ENCODE measurements at places on chromosomes 6 and 20.

DNA sequence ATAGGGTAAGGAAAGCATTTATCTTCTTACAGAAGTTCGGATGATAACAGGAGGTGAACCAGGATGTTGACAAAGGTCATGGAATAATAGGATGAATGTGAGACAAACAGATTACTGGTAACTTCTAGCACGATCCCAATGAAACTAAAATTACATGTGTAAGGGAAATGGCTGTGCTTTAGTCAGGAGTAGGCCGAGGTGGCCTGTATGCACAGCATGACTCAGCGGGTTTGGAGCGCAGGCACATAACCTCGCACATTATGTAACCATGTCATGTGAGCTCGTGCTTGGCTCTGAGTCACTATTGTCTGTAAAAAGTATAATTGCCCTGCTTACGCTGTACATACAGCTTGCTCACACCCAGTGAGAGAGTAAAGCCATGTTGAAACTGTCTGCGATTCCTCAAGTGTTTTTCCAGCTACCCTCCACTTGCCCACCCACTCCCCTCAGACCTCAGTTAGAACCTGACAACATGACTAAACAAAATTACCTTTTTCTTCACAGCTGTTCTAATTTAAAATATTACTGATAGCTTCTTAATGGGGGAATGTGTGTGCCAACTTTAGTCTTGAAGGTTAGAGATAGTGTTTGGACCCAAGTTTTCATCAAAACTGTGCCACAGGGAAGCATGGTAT, 8.2 kb downstream of the CYB5R4 start:
- peak; percentile 98 for DNase-seq

DNA sequence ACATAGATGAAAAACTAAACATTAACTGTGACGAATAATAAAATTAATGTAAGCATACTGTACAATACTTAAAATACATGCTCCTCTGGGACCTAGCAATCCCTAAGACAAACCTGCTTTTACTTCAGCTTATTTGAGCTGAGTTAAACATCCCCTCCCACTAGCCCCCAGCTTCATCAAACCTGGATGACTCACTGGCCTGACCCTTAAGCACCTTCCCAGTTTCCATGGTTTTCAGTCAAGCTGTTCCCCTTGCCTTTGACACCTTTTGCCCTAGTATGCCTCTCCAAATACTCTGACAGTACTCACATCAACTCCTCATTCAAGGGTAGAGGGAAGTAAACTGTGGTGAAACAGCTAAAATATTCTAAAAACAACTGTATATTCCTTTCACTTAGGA, 4.2 kb downstream of the ELOVL4 start:
- no peak for DNase-seq

DNA sequence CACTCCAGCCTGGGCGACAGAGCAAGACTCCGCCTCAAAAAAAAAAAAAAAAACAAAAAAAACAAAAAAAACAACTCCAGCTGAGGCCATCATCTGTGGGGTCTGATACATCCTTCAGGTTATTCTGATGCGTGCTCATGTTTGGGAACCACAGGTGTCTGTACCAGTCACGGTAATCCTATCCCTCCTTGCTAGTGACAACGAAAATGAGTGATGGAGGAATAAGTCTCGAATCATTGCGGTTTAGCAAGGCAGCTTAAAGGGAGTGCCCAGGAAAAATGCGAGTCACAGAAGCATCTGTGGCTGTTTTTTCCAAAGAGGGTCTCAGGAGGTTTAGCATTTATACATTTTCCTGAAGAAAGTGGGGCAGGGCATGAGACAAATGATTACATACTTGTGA, 48.8 kb downstream of the MCUR1 start:
- DNase-seq: no peak

DNA sequence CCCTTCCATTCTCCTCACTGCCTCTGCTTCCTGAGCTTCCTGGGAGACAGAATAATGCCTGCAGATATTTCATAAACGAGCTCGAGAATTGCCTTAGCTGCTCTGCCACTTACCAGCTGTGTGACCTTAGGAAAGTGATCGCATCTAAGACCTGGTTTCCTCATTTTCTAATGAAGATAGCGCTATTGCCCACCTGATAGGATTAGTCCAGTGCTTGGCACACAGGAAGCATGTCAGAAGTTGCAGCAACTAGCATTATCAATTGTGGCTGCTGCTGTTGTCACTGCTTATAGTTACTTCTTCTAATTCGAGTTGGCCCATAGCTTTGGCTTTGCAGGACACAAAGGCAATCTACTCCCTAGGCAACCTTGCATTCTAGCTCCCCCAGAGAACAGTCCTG, 305.5 kb upstream of the SGK1 start:
- no peak for DNase-seq

- DNase-seq: no peak
Measured at GRCh38 chr6:88775866-88776571, 187.4 kb downstream of the RNGTT start.

DNA sequence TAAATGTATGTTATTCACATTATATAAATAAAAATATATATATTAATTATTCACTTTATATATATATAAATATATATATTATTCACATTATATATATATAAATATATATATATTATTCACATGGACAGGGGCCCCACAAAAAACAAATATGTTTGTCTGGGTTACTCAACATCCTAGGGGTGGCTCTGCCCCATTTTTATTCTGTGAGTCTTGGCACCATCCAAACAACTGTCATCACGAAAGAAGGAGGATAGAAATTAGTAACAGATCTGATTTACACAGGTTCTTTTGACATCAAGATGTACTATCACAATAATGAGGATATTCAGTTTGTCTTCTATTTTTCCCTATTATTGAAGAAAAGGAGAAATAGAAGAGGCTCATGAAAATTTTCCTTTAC, 187.3 kb downstream of the GPX5 start:
- no peak for DNase-seq

GRCh38 chr20:61205769-61206168, 46.3 kb upstream of the CDH4 start:
- DNase-seq: no peak

DNA sequence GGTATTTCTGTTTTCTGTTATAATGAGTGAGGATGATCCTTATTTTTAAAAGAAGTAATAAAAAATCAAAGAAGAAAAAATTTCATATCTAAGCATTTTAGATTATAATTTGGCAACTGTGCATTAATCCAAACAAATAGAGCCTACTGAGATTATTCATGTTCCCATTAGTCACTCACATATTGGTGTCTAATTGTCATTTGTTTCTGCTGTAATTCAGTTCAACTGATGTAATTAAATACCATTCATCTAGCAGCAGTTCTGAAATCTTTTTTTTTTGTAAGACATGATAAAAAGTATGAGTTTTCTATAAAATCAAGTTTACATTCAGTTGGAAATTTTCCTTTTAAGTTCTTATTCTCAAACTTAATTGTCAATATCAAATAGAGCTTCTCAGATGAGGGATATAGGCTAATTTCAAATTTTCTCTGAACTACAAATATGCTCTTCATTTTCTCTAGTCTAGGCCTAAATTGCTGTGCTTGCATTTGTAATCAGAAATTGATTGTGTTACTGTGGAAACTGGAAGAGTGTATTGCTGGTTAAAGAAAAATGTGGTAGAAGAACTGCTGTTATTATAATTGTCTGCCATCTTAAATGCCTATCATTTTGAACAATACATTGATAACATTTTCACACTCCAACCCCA, 23.6 kb downstream of the PACRG start:
- peak; percentile 0 for DNase-seq

- DNase-seq: no peak
Measured at GRCh38 chr6:43593938-43594337, 18.0 kb downstream of the POLH start.

GRCh38 chr6:36949636-36950035, 4.9 kb upstream of the PI16 start:
- peak; percentile 75 for DNase-seq

- DNase-seq: peak; percentile 96
Measured at GRCh38 chr6:17932330-17932852, 55.0 kb downstream of the KIF13A start.

DNA sequence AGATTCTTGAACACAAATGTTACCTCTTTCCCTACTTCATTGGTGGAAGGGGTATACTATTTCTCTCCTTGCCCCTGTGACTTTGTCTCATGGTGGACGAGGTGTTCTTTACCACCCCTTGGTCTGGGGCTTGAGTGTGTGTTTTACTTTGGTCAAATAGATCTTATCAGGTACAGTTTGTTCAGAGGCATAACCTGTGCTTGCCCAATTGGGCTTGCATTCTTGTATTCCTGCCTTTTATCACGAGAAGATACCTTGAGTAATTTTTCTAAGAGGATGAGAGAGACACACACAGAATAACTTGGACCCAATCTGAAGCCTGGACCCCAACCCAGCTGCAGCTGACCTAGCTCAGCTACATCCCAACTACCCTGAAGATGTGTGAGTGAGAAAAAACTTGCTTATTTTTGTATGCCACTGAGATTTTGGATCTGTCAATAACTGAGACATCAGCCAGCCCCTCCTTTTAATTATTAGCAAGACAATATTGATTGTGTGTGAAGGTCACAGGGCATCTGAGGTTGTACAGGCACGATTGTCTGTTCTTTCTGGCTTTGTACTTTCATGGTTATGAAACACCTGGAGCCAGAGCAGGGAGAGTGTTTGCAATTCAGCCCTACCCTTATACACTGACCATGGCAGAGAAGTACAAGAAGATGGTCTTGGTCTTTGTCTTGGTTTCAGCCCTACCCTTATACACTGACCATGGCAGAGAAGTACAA, 204.7 kb upstream of the SLC35B3 start:
- no peak for DNase-seq

GRCh38 chr6:131107151-131107550, 28.1 kb upstream of the AKAP7 start:
- peak; percentile 54 for DNase-seq

DNA sequence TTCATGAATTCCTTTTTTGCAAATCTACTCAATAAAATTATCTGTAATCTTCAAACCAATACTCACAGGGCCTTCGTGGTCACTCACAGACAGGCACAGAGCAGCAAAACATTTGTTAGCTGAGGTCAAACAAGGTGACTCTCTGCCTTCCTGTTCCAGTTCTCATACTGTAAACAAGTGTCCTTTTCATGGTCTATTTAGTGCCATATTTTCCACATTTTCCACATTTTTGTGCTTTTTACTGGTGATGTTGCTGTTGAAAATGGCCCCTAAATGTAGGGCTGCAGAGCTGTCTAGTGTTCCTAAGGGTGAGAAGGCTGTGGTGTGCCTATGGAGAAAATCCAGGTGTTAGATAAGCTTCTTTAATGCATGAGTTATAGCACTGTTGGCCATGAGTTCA, 133.1 kb upstream of the COL21A1 start:
- DNase-seq: no peak

DNA sequence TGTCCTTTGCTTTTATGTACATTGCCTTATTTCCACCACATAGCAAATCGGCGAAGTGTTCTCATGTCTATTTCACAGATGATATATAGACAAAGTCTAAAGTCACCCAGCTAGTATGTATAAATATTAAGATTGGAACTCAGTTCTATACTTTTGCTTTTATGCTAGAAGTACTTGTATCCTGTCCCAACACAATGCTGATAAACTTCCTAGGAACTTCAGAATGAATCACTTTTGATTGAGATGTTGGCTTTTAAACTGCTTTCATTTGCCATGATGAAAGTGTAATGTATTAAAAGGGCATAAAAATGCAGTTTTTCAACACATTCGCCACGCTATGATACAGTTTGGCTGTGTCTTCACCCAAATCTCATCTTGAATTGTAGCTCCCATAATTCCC, 50.8 kb downstream of the GCLC start:
- no peak for DNase-seq

DNA sequence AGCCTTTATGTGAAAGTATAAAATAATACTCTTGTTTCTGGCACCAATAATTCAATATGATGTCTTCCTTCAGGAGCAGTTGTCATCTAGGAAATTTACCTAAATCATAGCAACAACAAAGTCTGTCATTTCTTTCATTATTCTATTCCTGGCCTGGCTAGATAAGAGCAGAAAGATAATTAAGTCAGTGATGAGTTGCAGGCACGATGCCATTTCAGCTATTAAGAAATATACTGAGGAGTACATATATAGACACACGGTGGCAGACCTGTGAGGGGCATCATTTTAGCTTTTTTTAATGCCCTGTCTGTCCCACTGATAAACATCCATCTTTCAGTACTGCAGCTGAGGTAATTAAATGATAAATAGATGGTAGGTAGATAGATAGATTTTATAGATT, 756.1 kb upstream of the EPHA7 start:
- no peak for DNase-seq

DNA sequence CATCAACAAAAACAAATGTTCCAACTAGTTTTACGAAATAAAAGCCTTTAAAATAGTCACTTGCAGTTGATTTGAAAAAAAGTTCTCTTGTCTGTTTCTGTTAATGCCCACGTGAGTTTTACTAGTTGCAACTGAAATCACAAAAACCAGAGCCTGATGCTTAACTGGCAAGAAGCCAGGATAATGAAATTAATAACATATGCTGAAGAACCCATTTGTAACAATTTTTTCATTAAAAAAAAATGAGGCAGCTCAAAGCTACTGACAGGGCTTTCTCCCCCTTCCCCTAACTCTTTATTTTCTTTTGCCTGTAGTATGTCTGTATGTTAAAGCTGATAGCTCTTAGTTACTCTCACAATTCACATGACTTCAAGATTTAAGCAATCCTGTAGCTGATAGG, 132.7 kb upstream of the EYA4 start:
- no peak for DNase-seq

DNA sequence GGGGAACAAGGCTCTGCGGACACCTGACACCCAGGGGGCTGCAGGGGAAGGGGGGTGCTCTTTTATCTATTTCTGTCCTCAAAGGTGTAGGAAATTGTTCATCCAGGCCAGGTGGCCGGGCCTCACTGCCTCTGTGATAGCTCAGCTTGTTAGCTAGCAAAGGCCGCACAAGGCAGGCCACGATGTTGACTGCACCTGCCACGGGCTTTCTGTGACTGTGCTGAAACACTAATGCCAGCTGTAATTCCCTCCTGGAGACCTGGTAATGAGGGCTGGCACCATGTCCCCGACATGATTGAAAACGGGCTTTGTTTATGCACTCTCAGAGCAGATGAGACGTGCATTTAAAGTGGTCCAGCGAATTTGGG, 61.4 kb upstream of the APCDD1L start:
- no peak for DNase-seq

GRCh38 chr6:67252663-67253062, 1382.4 kb upstream of the ADGRB3 start:
- peak; percentile 23 for DNase-seq

DNA sequence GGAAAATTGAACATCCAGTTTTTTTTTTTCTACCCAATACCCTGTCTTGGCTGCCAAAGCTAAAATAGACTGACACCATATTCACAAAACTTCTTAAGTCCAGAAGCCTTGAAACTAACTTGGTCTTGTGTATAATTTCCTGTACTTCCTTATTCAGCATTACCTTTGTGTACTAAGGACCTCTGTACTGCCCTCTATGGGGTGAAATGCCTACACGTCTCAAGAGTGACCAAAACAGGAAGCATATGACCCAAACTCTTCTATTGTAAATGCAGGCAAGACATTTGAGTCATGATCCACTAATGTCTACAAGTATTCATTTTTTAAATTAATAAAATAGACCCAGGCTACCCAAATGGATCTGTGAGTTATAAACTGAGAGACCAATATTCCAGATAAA, 50.4 kb downstream of the HMGCLL1 start:
- peak; percentile 28 for DNase-seq

GRCh38 chr6:79208816-79209215, 25.7 kb downstream of the HMGN3 start:
- peak; percentile 13 for DNase-seq

All from cardiac fibroblast (primary cell).